Ovary (tissue), 10 donors: ENCODE measurements at places on chromosomes 5 and 9. TPM values are rescaled to one million over a fixed set of nuclear protein-coding genes. Genes with fewer than 3 reads are reported as not detected.

The SLC34A3 gene
- total RNA-seq = not detected

The PFN3 gene
- not detected for total RNA-seq

The GRM6 gene
- total RNA-seq = not detected

The IL5 gene
- not detected for total RNA-seq

The ZBED3 gene
- 13.7 TPM for total RNA-seq

The PDE6A gene
- total RNA-seq = 0.13 TPM

The IFNA14 gene
- not detected for total RNA-seq

The CNTLN gene
- 22.4 TPM for total RNA-seq

The PCDHA6 gene
- 0.97 TPM for total RNA-seq

The PDCD1LG2 gene
- total RNA-seq = 1.5 TPM

The ZDHHC12 gene
- total RNA-seq = 11.4 TPM

The LCP2 gene
- 6.4 TPM for total RNA-seq

The MARCOL gene
- total RNA-seq = not detected

The SPINK7 gene
- not detected for total RNA-seq

The KIF12 gene
- total RNA-seq = 1.9 TPM

The PKD2L2 gene
- not detected for total RNA-seq

The IFNB1 gene
- total RNA-seq = not detected

The HAVCR2 gene
- 1.3 TPM for total RNA-seq

The OR1Q1 gene
- not detected for total RNA-seq

DNA sequence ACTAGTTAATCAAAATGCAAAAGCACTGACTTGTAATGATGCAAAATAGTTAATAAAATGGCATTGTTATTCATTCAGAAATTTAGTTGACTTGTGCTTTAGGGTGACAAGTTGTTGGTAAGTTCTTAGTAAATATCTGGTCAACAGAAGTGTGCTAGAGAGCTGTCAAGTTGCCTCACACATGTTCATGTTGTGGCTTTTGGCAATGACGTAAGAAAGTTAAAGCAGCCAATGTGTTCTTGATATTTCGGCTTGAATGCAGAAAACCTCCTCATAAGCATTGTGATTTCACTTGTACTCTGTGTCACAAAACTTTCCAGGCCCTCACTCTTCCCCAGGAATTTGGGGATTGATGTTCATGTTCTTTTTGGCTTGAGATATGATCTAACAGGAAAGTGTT lies 626.7 kb downstream of the PRR16 start:
- DNase-seq = no peak
- H3K4me3 ChIP-seq = no peak overlapping the region
- H3K27me3 ChIP-seq = no peaks in the 10 kb centered on the region
- H3K36me3 ChIP-seq = no peaks in the 10 kb centered on the region

GRCh38 chr5:76742583-76742982 lies 26.7 kb downstream of the F2R start:
- no peaks in the 10 kb centered on the region for H3K36me3 ChIP-seq
- H3K27me3 ChIP-seq = no peaks in the 10 kb centered on the region
- DNase-seq = no peak

DNA sequence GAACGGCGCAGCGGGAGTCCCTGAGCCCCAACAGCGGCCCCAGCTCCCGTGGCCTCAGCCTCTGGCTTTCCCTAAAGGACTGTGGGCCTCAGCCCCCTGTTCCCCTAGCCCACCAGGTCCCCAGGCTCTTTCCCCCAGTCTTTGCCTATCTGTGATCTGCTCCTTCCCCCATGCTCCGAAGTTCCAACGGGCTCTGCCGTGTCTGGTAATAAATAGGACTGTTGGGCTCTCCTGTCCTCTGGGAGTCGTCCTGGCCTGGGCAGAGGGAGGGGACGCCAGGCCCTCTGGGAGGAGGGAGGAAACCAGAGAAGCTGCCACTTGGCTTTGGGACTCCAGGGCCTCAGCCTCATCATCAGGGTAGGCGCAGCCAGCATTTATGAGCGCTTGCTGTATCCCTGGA lies 28.1 kb downstream of the ADGRD2 start:
- H3K27ac ChIP-seq = no peak overlapping the region
- H3K36me3 ChIP-seq = no peaks in the 10 kb centered on the region
- no peak for DNase-seq
- no peak overlapping the region for H3K4me3 ChIP-seq
- H3K27me3 ChIP-seq = no peaks in the 10 kb centered on the region
- peaks cover 3% of the 10 kb centered on the region for H3K4me1 ChIP-seq

- H3K4me3 ChIP-seq = no peak overlapping the region
- H3K36me3 ChIP-seq = no peaks in the 10 kb centered on the region
These were observed 1.6 kb downstream of the SRFBP1 start for GRCh38 chr5:121963392-121963791.

DNA sequence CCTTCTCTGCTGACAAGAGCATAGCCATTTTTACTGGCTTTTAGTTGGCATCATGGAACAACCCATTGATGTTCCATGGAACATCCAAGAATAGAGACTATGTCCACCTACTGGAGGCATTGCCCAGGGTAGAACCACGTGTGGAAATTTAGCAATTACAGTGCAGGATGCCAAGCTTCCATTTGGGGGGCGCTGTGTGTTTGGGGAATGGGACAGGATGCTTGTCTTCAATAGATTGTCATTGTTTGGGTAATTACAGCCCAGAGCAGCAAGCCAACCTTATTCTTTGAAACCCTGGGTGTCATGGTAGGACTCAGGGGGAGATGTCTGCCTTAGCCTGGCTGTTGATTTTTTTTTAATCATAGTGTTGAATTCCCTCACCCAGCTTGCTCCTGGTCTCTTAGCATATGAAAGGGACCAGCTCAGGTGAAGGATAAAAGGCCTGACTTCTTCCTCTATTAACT lies 171.1 kb downstream of the DOCK2 start:
- H3K27ac ChIP-seq = no peak overlapping the region
- no peak for DNase-seq
- no peaks in the 10 kb centered on the region for H3K4me1 ChIP-seq
- no peaks in the 10 kb centered on the region for H3K27me3 ChIP-seq
- no peak overlapping the region for H3K4me3 ChIP-seq

GRCh38 chr5:96530901-96531300 lies 97.9 kb upstream of the PCSK1 start:
- no peaks in the 10 kb centered on the region for H3K27me3 ChIP-seq
- no peak overlapping the region for H3K4me3 ChIP-seq
- H3K27ac ChIP-seq = no peak overlapping the region
- no peaks in the 10 kb centered on the region for H3K4me1 ChIP-seq
- no peak for DNase-seq

DNA sequence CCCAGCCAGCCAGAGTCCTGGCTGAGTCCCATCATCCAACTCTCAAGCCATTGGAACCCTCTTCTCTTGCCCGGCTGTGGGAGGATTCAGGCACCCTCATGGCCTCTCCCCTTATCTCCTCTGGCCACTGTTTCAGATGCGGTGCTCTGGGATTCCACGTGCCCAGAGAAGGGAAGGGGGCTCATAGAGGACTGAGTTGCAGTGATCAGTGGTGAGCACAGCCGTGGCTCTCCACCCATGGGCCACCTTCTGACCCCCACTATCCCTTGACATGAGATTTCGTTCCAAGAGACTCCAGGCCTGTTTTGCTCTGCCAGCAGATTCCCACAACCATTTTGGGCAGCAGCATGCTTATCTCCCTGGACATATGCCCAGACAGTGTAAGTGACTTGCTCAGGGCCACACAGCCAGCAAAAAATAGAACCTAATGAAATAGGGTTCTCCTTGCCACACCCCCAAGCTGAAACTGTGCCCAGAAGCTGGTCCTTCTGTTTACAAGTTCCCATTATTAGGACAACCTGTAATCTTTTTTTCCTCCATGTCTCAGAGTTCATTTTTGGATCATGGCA lies 2.7 kb downstream of the GPX3 start:
- peak overlapping the region; percentile 55 for H3K27ac ChIP-seq
- peak; percentile 68 for DNase-seq
- H3K27me3 ChIP-seq = no peaks in the 10 kb centered on the region
- peaks cover 30% of the 10 kb centered on the region for H3K4me1 ChIP-seq
- H3K36me3 ChIP-seq = no peaks in the 10 kb centered on the region

DNA sequence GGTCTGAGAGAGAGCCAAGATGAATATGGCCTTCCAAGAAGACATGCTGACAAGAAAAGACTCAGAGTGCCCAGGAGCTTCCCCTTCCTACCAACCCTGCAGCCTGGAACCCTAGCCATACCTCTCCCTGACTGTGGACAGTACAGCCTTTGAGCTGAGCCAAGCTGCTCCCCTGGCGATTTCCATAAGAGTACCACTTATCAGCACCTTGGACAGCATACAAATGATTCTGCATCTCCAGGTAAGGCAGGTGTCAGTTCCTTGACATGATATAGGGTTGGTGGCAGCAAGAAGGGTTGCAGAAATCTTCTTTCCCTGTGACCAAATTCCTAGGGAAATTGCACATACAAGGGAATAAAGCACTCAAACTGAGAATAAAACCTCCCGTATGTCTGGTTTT lies 58.3 kb downstream of the MFAP3 start:
- no peak overlapping the region for H3K27ac ChIP-seq
- DNase-seq = no peak
- H3K4me3 ChIP-seq = no peak overlapping the region
- no peaks in the 10 kb centered on the region for H3K4me1 ChIP-seq
- H3K36me3 ChIP-seq = no peaks in the 10 kb centered on the region
- H3K27me3 ChIP-seq = no peaks in the 10 kb centered on the region

- H3K27me3 ChIP-seq = no peaks in the 10 kb centered on the region
- no peak overlapping the region for H3K27ac ChIP-seq
- no peaks in the 10 kb centered on the region for H3K4me1 ChIP-seq
- no peak for DNase-seq
- no peaks in the 10 kb centered on the region for H3K36me3 ChIP-seq
These were observed 34.9 kb upstream of the SLIT3 start for GRCh38 chr5:169335806-169336205.

DNA sequence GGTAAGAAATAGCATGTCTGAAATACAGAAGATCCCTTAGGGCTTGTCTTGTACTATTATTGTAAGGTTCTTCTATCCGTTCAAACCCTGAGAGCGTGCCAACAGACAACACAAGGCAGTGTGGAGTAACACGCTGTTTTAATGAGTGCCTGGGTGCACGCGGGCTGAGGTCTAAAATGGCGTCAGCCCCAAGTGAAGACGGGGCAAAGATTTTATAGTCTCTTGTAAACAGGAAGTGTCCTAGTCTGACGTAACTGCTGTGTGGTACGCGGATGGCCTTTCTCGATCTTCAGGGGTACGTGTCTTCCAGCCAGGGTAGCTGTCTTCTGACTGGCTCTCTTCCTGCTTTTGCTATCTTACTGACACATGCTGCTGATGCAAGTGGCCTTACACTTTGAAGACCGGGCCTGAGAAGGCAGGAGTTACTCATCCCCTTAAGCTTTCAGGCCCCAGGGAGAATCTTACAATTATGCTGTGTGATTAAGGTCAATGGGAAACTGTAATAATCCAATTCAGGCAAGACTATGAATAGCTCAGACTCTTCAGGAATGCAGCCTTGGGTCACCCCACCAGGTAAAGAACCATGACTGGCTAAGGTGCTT lies 1812.0 kb upstream of the CDH9 start:
- no peak overlapping the region for H3K4me3 ChIP-seq
- no peaks in the 10 kb centered on the region for H3K27me3 ChIP-seq
- H3K4me1 ChIP-seq = no peaks in the 10 kb centered on the region
- DNase-seq = no peak

GRCh38 chr9:33202552-33203201 lies 35.5 kb upstream of the B4GALT1 start:
- H3K27me3 ChIP-seq = no peaks in the 10 kb centered on the region
- H3K36me3 ChIP-seq = no peaks in the 10 kb centered on the region
- no peak overlapping the region for H3K27ac ChIP-seq
- peak; percentile 38 for DNase-seq
- no peak overlapping the region for H3K4me3 ChIP-seq
- no peaks in the 10 kb centered on the region for H3K4me1 ChIP-seq

GRCh38 chr9:72540348-72540873 lies 19.0 kb downstream of the TMC1 start:
- no peak overlapping the region for H3K27ac ChIP-seq
- no peaks in the 10 kb centered on the region for H3K36me3 ChIP-seq
- H3K4me3 ChIP-seq = no peak overlapping the region
- no peaks in the 10 kb centered on the region for H3K27me3 ChIP-seq

GRCh38 chr9:90124961-90125360 lies 517.7 kb downstream of the DIRAS2 start:
- no peak overlapping the region for H3K4me3 ChIP-seq
- H3K36me3 ChIP-seq = no peaks in the 10 kb centered on the region
- no peaks in the 10 kb centered on the region for H3K27me3 ChIP-seq
- DNase-seq = no peak
- H3K4me1 ChIP-seq = no peaks in the 10 kb centered on the region

DNA sequence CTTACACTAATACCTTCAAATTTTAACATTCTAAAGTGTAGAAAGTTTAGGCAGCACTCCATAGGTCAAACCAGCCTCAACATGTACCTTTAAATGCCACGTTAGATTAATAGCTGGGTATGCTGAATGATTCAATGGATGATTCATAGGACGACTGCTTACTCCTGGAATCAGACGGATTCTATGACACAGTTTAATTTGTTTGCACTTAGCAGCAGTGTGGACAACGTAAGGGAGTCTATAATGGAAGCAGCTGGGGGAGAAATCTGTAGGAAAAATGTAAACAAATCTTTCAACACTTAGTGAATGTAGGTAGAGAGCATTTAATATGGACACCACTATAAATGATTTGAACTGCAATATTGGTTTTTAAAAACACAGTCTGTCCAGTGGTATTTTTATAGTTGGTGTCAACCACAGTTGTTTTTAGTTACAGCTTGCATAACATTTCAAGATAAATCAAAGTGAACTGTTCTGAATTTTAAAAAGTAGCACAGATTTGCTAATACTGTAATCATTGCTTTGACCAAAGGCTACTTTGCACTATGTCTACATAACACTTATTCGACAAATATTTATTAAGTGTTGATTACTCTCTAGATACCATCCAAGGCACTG lies 701.5 kb upstream of the MEF2C start:
- no peak overlapping the region for H3K4me3 ChIP-seq
- no peak overlapping the region for H3K27ac ChIP-seq
- H3K4me1 ChIP-seq = no peaks in the 10 kb centered on the region
- DNase-seq = no peak

GRCh38 chr9:97413462-97413861 lies 1.6 kb downstream of the TDRD7 start:
- peaks cover 4% of the 10 kb centered on the region for H3K4me1 ChIP-seq
- no peak overlapping the region for H3K4me3 ChIP-seq
- DNase-seq = no peak
- no peaks in the 10 kb centered on the region for H3K36me3 ChIP-seq
- H3K27me3 ChIP-seq = no peaks in the 10 kb centered on the region

GRCh38 chr9:131865446-131866195 lies 125.7 kb upstream of the RAPGEF1 start:
- no peak for DNase-seq
- H3K4me3 ChIP-seq = no peak overlapping the region
- H3K27me3 ChIP-seq = no peaks in the 10 kb centered on the region
- H3K36me3 ChIP-seq = no peaks in the 10 kb centered on the region
- H3K27ac ChIP-seq = no peak overlapping the region
- no peaks in the 10 kb centered on the region for H3K4me1 ChIP-seq

DNA sequence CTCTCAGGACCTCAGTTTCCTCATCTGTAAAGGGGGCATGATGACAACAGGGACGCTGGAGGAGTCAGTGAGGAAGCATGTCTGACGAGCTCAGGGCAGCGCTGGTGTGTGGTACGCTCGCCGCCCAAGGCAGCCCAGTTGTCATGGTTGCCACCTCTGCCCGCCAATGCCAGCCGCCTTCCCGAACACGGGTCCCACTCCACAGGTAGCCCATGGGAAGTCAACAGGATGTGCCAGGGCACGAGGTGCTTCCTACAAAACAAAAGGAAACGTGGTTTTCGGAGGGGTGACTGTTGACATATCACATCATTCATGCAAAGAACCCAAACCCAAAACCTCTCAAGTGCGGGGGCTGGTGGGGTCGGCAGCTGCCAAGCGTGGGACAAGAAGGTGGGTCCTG lies 58.1 kb downstream of the NEK6 start:
- no peak overlapping the region for H3K4me3 ChIP-seq
- peaks cover 3% of the 10 kb centered on the region for H3K4me1 ChIP-seq

GRCh38 chr9:38419181-38419580 lies 5.1 kb downstream of the IGFBPL1 start:
- no peak for DNase-seq
- H3K36me3 ChIP-seq = no peaks in the 10 kb centered on the region
- no peak overlapping the region for H3K4me3 ChIP-seq
- H3K27ac ChIP-seq = no peak overlapping the region
